Activated gamma-delta T cell treated with anti-CD3 and anti-CD28 coated beads, Interleukin-2, amount 50 U/mL, for 16 hours (primary cell): ENCODE measurements at places on chromosomes 6 and 20.

GRCh38 chr6:170206317-170206621 lies 84.6 kb downstream of the DLL1 start:
- DNase-seq = no peak

- no peak for DNase-seq
Observed at GRCh38 chr6:137111296-137112066, 62.0 kb downstream of the IL22RA2 start.

DNA sequence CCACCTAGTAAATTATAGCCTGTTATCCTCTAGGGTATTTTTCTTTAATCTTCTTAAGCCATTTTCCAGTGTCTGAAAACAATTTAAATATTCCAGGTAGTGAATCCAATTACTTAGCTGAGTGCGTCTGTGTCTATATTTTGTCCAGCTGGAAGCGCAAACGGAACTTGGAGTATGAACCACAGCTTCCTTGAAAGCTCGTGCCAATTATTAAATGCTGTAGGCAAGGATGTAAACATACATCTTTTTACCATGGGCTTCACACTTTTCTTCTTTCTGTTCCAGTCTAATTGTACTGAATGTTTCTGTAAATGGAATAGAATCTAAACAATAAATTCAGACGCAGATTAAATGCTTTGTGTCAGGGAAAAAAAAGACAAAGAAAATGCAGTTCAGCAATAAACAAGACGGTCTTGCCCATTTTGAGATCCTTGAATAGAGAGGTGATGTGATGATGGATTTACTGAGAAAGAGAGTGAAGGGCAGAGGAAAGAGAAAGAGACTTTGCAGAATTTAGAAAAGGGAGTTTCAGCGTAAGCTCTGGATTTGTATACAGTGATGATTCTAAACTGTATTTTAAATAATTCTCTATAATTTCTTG lies 1.9 kb downstream of the PLCB1 start:
- DNase-seq = no peak

DNA sequence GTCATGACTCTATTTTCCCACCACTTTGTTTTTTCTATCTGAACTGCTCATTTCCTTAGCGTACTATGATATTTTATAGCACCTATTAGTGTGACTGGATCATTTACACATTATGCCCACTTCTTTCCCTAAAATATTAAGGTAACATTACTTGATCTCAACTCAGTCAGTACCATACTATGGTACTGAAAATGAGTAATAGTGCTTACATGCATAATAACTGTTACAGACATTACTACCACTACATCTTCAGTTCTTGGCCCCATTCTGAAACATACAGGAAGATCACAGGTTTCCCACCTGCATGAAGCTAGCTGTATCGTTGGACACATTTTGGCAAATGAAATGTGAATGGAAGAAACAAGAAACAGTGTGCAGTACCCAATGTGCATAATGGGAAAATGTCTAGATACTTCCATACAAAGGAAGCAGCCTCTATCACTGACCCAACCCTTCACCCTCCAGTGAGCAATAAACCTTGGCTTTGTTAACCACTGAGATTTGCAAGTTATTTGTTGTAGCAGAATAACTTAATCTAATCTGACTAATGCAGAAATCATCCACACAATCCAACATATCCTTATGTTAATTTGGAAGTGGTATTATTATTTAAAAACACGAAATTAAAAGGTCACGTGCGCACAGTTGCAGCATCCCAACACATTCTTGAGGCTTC lies 108.6 kb upstream of the DOK5 start:
- no peak for DNase-seq

GRCh38 chr20:2805689-2806350 lies 5.4 kb upstream of the CPXM1 start:
- no peak for DNase-seq

DNA sequence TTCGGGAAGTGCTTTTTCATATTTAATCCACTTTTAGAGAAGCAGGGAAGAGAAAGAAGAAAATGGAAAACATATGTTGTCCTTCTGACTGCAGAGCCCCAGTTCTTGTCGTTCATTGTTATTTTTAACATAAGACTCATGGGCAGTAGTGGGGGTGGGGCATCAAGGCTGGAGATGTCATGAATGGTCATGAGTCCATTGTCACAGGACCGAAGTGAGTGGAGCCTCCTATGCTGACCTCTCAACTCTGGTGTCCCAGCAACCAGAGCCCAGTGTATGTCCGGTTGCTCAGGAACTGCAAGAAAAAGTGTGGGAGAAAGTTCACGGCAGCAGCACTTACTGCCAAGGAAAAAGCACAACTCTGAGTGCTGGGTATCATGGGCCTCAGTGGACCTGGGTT lies 108.6 kb downstream of the BANF2 start:
- DNase-seq = no peak

GRCh38 chr6:97049253-97050011 lies 124.9 kb downstream of the KLHL32 start:
- DNase-seq = no peak

DNA sequence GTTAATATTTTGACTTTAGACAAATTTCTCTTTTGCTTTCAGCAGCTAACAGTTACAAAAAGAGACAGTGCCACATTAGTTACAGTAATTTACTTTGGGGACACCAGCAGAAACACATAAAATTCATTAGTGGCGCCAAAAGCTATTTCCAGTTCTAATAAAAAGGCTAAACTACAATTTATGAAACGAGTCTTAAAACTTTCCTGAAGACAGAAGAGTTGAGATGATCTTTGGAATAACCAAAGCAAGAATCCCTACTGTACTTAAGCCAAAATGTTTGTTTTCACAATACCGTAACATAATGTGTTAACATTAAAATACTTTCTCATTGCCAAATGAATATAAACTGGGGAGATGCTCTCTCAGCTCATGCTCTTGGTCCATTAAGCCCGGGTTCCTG lies 350.2 kb upstream of the AGPAT4 start:
- DNase-seq = no peak

- no peak for DNase-seq
Observed at GRCh38 chr20:50381771-50382593, 128.2 kb upstream of the PTPN1 start.

DNA sequence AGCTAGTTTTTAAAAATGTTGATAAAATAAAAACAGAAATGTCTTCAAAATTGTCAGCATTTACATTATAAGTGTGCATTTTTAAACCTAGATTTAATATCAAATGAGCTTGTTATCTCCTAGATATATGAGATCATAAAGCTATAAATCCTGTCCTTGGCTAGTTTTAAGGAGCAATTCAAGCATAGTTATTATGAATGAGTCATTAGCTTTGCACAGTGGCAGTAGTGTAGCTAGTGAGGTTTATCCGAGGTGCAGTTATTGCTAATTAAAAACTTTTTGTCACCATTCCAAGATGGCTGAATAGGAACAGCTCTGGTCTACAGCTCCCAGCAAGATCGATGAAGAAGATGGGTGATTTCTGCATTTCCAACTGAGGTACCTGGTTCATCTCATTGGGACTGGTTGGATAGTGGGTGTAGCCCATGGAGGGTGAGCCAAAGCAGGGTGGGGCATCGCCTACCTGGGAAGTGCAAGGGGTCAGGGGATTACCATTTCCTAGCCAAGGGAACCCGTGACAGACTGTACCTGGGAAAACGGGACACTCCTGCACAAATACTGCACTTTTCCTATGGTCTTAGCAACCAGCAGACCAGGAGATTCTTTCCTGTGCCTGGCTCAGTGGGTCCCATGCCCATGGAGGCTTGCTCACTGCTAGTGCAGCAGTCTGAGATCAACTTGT lies 108.8 kb upstream of the SYNCRIP start:
- DNase-seq = no peak
